Activated CD8-positive, alpha-beta memory T cell treated with anti-CD3 and anti-CD28 coated beads, Interleukin-2, amount 50 U/mL, for 4 hours (primary cell): ENCODE measurements at places on chromosomes 3 and 15.

GRCh38 chr15:38012894-38013293 lies 78.5 kb downstream of the TMCO5A start:
- no peak for DNase-seq

DNA sequence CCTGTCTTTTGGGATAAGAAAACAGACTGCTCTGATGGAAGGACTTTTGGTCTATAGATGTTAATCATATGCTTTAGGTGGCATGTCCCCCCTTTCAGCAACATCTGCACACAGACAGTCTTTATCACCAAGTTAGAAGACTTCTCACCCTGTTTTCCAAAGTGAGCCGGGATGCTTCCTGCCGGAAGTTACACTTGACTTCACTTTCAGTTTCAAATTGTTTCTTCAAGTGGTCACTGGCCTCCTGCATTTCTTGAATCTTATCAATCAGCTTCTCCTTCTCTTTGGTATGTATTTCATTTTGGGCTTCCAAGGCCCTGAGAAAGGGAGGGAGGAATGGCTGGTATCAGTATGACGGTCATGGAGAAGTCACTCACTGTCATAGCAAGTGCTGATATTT lies 27.2 kb upstream of the GNB5 start:
- no peak for DNase-seq

GRCh38 chr3:62414786-62415185 lies 41.4 kb upstream of the FEZF2 start:
- no peak for DNase-seq

- no peak for DNase-seq
These were observed 18.2 kb downstream of the PEX5L start for GRCh38 chr3:180018543-180018942.

GRCh38 chr3:45915518-45916231 lies 27.6 kb upstream of the CXCR6 start:
- DNase-seq: peak; percentile 82

DNA sequence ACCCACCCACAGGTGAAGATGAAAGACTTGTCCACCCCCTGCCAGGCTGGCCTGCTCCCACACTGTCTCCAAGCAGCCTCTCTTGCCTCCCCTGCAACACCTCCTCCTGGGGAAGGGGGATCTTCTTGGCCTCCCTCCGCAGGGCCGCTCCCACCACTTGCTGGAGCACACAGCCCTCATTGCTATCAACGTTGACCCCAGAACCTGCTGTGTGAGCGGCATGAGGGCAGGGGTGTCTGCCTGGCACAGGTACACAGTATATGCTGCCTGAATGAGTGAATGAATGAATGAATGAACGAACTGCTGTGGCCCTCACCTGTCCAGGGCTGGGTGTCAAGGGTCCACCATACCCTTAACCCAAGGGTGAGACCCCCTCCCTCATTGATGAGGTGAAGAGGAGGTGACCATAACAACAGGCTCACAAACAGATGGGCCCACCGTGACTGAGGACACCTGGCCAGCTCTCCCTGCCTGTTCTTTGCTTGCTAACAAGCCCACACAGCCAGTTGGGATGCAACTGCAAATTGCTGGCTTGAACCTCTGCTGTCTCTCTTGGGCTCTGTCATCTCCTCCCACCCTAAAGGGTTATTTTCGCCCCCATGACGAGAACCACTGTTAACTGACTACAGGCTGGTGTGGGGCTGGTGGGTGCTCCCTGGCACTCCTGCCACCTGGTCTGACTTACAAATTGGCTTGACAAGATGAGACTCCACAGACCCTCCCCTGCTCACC lies 22.5 kb downstream of the SLC41A3 start:
- DNase-seq: no peak

GRCh38 chr3:112557976-112558375 lies 3.8 kb downstream of the ATG3 start:
- no peak for DNase-seq

GRCh38 chr15:84929795-84930603 lies 45.5 kb downstream of the SLC28A1 start:
- no peak for DNase-seq

- DNase-seq: no peak
These were observed 5.0 kb downstream of the TWF2 start for GRCh38 chr3:52233968-52234367.

- DNase-seq: no peak
These were observed 325.0 kb downstream of the FOXP1 start for GRCh38 chr3:71258526-71258925.

DNA sequence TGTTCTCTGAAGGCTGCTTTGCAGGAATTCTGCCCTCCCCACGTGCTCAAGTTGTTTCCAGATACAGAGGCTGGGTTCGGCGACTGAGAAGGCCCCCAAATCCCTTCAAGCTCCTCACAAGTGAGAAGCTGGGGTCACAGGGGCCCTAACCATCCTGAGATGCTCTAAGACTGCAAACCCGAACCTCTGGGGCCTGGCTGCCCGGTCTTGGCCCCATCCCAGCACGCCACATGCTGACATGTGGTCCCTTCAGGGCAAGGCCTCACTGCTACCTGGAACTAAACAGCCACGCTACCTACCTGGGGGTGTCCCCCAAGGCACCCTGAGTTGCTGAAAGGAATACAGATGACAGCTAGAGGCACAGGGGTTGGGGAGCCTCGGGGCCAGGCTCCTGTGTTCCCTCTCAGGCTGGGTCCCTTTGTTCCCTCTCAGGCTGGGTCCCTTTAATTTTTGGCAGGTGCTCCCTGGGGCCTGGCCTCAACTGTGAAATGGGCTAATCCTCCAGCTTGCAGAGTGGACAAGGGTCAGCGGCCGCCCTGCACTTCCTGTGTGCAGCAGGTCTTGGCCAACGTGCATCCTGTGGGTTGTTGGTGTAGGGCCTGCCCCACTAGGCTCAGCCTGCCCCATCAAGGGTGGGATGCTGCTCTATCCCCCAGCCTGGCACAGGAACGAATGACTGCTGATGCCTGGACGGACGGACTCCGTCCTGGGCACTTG lies 32.5 kb downstream of the KLHL25 start:
- no peak for DNase-seq

GRCh38 chr15:49832511-49832910 lies 211.7 kb downstream of the DTWD1 start:
- no peak for DNase-seq

GRCh38 chr3:164186095-164186494 lies 892.2 kb downstream of the SI start:
- no peak for DNase-seq

DNA sequence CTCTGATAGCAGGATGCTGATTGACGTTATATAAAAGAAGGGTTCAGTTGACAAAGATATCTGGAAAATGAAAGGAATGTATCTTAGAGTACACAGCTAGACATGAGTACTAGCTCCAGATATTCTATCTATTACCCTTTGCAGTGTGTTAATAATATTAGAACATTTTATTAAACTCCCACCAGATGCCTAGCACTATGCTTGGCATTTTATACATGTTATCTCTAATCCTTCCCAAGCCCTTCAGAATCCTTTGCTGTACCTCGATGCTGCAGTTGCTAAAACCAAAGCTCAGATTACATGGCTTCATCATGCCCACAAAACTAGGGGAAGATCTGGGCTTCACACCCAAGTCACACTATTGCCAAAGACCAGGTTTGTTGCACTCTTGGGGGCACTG lies 350.1 kb upstream of the AZI2 start:
- no peak for DNase-seq

- DNase-seq: no peak
These were observed 12.4 kb downstream of the RTF1 start for GRCh38 chr15:41429003-41429890.

- no peak for DNase-seq
These were observed 244.2 kb upstream of the ST8SIA2 start for GRCh38 chr15:92149465-92149864.

DNA sequence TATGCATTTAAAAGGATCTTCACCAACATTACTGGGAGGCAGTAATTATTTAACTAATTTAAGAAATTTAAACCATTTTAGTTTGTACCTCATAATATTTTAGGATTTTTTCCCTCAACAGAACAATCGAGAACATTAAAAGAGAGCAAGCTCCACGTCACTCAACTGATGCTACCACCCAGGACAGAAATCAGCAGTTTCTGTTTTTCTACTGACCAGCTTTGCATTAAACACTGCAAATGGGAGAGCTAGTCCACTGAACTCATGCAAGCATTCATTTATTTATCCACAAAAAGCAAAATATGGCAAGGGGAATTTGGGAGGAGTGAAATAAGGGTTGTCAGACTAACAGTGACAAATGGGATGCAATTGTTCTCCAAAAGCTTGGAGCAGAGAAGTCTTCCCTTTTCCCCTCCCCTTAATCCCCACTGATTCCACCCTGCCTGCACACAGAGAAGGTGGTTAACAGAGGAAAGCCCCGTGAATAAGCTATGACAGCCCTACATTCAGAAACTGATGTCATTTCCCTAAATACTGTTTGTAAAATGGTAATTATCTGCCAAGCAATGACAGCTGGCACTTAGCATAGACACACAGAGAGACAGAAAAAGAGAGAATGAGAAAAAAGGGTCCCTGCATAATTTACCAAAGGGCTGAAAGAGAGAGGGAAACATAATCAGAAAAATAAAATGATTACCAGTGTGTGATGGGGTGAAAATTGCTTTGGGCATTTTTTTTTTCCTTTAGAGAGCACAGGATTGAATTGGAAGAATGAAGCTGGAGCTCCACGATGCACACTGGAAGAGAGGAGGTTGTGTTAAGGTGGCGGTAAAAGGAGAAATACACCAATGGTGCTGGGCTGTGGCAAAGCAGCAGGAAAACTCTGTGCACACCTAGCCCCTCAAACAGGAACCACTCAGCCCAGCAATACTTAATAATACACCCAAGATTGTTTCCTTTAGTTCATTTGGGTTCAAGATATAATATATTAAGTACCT lies 777.4 kb downstream of the TUSC7 start:
- DNase-seq: no peak

DNA sequence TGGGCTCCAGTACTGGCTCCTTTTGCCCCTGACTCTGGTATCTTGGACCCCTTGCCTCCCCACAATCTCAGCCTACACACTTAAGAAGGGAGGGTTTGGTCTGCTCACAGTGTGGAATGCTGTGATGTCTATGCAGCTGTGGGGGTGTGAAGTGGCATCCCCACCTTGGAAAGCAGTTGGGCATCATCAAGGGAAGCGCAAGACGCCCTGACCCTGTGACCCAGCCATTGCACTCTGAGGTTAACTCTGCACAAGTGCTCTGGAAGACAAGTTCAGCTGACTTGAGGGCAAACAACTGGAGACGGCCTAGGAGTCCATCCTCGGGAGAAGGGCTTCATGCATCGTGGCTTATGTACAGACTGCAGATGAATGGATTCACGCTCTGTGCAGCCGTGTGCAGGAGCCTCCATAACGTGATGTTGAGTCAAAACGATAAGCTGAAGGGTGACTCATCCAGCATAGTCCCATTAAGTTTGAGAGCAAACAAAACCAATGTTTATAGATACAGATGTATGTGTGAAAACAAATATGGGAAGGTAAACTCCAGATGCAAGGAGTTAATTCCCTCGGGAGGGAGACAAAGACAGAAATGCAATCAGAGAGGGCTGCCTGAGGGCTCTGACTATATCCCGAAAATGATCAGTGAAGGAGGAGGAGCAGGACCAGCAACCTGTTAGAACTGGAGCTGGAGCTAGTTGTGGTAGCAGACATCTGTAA lies 86.8 kb downstream of the LSM3 start:
- no peak for DNase-seq

DNA sequence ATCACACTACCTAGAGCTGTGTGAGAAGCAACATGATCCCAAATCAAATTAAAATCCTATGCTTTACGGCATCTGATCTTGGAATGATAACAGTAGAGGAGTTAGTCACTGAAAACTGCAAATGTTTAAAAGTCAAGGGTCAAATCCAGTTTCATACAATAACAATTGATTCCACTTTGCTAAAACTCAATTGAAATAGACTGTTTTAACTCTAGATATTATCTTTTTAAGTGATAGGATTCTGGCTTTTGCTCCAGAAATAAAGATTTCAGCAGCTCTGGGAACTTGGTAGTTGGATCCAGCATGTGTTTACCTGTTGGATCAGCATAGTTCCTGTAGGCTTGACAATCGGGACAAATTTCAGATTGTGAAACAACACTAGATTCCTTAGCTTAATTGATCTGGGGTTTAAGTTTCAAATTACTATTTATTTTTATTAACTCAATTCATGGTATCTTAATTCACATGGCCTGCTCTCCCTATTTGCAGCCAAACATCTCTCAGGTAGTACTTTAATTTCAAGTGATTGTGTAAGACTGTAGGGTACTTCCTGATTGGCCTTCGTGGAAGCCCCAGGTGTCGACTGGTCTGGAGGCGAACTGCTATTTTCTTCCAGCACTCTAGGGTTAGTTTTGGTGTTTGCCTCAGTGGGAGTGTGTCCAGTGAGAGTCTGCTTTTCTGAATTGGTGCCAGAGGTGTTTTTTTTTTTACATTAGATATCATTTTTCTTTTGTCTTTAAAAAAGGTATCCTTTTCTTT lies 16.6 kb downstream of the NFKBIZ start:
- DNase-seq: no peak

DNA sequence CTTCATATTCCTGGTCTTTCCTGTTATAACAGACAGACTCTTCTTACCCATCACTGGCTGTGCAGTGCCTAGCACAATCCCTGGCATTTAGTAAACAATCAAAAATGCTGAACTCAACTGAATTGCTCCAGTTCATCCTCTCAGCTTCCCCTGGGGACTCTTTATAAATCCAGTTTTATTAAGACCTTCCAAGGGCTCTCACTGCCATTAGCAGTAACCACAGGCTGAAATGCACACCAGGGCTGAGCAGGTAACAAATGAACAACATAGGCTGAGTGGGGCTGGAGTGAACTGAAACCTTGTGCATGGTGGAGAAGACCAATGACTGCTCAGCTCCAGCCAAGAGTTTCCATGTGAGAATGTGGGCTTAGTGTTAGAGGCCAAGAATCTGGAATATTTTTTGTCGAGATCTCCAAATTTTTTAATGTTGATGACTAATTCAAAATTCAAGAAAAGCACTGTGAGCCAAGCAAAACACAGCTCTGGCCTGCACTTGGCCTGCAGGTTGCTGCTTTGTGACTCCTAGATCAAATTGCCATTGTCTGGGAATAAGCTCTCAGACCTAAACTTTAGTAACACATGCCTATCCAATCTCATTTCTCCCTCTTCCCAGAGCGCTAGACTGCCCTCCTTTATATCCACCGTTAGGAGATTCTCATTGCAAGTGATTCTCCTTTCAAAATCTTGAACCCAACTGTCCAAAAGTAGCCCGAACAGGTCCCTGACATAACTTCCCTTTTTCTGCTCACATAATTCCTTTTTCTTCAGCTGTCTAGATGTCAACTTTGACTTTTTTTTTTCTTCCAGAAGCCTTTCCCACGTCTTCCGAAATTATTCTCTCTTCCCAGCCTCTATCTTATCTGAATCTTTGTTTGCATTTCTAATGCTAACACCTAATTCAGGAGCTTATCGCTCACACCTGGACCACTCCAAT lies 7.4 kb downstream of the SQOR start:
- no peak for DNase-seq

DNA sequence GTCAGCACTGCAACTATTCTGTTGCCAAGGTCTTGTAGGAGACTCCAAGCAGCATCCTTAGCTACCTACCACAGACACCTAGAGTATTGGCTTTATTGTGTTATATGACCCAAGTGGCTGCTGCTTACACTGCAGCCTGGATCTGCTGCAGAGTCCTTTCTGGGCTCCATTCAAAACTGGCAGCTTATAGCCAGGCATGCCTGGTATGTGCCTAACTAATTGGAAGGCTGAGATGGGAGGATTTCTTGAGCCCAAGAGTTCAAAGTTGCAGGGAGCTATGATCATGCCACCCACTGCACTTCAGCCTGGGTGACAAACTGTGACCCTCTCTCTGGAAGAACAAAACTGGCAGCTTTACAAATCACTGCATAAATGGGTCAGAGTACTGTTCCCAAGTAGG lies 8.6 kb downstream of the NDUFB4 start:
- no peak for DNase-seq

- no peak for DNase-seq
These were observed 227.7 kb downstream of the TLE3 start for GRCh38 chr15:69869881-69870505.

- DNase-seq: no peak
These were observed 6.2 kb upstream of the CCNL1 start for GRCh38 chr3:157166115-157166514.
